ENCODE measurements at places on chromosomes 2 and 18.

- DNase-seq, result peak; percentile 63
Measured at GRCh38 chr18:25399554-25399953, 47.6 kb upstream of the ZNF521 start.

DNA sequence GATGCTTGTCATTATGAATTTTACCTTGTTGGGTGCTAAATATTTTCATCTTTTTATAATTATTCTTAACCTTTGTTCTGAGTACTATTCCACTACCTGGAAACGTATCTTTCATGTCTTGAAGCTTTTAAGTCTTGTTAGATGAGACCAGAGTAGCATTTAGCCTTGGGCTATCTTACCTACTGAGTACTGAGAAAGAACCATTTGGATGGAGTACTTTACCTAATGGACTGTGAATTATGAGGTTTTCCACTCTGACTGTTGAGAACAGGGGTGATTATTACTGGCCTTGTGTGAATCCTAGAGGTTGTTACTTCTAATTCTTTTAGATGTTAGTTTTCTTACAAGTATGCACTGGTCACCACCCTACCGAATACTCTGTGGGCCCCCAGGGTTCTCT, 63.5 kb downstream of the CCDC102B start:
- no peak for DNase-seq

DNA sequence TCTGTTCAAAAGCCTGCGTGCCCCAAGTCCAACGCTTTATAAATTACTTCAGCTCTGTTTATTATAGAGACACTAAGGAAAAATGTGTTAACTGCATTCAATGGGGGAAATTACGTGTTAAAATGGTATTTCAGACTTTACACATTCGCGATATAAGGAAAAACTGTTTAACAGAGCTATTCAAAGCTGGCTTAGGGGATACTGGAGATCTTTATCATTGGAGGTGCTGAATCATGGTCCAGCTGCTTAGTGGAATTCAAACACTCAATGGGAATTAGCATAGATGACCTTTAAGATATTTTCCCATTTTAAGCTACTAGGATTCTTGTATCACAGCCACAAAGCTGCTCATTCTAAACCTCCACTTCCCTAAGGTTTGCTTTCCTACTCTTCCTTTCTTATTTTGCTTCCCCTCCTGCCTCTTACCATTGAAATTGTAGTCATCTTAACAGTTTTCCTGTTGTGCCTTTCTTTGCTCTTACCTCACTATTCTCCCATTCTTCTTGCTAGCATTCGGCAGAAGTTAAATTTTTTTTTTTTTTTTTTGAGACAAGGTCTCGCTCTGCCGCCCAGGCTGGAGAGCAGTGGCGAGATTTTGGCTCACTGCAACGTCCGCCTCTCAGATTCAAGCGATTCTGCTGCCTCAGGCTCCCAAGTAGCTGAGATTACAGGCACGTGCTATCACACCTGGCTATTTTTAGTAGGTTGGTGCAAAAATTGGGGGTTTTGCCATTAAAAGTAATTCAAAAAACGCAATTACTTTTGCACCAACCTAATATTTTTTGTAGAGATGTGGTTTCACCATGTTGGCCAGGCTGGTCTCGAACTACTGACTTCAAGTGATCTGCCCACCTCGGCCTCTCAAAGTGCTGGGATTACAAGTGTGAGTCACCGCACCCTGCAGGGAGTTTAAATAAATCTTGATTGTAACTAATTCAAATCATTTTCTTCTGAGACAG, 6.5 kb downstream of the SULT6B1 start:
- peak; percentile 14 for DNase-seq

DNA sequence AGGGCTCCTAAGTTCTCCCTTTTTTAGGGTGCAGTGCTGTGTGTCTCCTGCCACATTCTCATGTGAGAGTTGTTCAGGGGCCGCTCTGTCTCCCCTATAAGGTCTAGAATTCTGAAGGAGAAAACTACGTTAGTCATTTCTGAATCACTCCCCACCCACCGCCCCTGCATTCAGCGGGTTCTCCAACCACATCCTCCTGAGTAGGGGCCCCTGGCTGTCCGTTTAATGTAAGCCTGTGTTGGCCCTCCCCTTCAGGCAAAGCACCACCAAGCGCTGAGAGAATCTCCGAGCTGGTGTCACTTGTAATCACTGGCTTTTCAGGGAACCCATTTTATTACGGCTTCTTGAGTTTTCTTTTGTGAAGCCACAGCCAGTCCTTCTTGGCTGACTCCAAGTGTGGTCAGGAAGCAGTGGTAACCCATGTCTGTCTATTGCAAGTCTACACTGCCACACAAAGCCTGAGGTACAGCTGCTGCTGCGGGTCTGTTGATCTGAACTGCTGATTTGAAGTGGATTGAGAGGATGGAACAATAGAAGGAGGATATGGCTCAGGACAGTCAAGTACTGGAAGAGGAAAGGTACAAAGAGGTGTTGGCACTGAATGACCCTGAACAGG, 16.9 kb downstream of the LCT start:
- DNase-seq, result no peak

DNA sequence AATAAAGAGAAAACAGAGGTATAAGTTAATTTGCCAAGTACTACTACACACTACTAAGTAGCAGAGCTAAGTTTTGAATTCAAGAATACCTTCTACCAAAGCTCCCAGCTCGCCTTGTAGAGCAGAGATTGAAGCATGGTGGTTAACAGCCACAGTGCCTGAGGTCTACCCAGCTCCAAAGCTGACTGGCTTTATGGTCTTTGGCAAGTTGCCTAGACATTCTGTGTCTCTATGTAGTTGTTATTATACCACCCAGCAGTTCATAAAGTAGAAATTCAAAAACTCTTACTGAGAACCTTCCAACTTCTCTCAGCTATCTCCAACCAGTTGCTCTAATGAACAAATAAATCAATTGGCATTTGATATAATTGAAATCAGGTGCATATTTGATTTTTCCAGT, 87.8 kb downstream of the PDE11A start:
- peak; percentile 75 for DNase-seq

DNA sequence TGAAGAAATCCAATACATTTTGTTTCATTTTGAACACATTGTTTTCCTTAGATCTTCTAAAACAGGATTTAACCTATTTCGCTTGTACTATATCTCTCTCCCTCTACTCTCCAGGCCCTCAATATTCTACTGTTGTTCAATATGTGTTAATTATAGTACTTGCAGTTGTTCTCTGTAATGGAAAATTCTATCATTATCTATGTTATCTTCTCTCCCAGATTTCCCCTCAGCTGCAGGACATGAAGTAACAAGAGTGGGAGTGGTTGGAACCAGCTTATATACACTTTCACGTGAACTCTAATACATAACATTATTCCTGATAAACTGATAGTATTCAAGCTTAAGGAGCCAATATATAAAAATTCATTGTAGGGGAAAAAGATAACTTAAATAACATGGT, 7.0 kb upstream of the STRN start:
- DNase-seq, result no peak

DNA sequence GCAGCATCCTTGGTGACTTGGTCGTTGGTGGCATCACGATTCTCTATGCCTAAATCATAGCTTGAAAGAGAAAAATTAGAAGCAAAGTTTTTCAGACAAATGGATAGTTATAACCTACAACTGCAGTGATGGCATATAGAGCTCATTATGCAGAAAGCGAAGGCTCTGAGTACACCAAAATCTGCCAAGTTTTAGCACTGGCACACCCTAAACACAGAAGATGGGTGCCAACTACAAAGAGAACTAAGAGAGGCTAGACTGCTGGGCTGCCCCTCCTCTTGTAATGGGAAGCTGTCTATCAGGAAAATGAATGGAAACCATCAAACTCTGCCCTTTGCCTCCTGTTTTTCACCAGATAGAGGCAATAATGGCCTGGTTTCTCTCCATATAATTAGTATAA, 6.3 kb downstream of the IDH1 start:
- no peak for DNase-seq

DNA sequence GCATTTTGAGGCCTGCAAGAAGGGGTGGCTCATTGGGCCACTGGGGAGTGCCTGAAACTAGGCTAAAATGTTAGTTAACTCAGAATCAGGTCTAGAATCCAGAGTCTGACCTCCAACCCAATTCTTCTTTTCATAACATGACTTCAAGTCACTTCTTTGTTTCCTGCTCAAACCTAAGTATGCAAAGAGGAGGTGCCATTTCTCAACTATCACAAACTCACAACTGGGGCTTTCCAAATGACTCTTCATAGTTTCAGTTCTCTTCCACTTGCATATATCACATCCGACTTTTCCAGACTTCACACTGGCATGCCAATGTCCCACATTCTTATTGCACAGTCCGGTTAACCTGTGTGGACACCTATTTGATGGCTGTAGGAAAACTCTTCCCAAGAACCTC, 211.6 kb downstream of the TCF4 start:
- peak; percentile 5 for DNase-seq

- peak; percentile 39 for DNase-seq
Measured at GRCh38 chr2:53859206-53860181, at the start of gene GPR75. Gene GPR75 (minus strand): TSS chr2:53859967. CDS start chr2:53854756, 5,211 bp downstream.

DNA sequence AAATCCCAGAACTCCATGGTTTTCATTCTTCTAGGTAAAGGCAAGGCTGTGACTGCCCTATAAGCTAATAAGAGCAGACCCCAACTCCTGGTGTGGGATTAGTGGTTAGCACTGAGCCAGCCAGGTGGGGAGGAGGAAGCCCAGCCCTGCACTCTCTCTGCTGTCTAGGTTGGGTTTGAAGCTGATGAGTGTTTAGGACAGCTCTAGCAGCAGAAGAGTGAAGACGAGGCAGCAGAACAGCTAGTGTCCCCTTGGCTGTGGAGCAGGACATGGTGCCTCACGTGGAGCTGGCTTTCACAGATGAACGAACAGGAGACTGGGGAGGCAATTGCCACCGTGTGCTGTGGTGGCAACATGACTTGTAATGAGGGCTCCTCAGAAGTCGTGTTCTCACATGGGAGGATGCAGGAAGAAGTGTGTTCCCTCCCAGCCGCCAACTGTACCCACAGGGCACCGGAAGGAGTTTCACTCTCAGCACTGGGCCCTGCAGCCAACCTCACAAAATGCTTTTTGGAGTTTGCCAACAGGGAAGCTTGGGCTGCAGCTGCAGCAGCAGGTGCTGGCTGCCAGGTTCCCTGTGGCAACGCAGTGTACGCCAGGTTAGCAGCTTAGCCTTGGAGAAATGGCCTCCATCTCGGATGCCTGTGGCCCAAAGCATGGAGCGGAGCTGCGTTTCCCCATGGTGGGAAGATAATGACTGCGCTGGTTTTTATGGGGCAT, 328.2 kb downstream of the SETBP1 start:
- DNase-seq, result no peak

DNA sequence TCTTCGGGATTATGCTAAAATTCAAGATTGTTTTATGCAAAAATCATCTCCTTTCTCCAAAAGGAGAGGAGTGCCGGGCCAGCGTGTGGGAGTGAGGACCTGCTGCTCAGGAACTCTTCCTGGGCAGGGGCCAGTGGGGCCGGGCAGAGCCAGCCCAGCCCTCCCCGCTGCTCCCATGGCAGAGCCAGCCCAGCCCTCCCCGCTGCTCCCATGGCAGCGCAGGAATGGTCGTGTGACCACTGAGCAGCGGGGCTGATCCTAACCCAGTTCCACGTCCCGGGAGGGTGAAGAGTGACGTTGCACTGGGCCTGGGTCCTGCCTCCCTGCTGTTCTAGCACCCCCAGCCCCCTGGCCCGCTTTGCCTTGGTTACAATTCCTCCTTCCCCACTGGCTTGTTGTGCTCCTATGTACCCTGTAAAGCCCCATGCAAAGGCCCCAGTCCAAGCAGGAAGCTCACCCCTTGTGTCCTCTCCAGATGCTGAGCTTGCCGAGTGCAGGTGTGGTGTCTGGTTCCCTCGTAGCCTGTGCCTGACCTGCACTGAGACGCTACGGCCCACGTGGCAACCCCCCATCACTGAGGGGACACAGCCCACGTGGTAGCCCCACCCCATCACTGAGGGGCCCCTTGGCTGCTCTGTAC, 11.4 kb upstream of the NEU4 start:
- DNase-seq, result no peak

DNA sequence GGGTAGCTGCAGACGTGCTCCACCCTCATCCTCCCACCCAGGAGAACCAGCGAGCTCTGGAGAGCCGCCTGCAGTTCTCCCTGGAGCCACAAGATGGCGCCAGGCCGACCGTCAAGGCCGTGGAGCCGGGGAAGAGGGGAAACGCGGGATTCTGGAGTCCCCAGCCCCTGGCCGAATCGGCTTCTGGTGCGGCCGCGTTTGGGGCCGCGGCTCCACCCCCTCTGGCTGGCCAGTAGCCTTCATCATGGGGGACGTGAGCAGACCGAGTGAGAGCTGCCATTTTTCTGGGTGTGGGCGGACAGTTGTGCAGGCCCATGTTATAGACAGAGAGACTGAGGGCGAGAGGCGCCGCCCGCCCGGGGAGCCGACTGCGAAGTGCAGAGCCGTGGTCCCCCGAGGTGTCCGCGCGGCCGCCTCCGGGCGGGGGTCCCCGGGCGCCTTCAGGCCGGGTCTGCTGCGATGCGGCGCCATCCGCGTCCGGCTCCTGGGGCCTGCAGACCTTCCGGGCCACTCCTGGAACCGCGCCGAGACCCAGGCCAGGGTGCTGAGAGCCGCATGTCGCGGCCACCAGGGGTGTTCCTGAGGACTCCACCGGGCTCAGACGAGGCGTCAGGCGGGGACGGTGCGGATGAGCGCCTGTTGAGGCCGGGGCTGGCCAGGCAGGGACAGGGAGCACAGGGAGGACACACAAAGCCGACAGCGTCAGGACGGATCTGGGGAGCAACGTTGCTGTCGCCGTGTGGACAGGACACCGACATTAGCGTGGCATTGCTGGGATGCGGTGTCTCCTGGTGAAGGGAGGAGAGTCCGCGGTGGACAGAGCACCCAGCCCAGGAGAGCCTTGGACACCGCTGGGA, 418.2 kb upstream of the HS6ST1 start:
- DNase-seq, result peak; percentile 64

- DNase-seq, result peak; percentile 84
Measured at GRCh38 chr18:3329471-3329870, 67.5 kb downstream of the MYL12B start.

- DNase-seq, result peak; percentile 32
Measured at GRCh38 chr2:95298486-95299111, 1.5 kb downstream of the KCNIP3 start.

- DNase-seq, result no peak
Measured at GRCh38 chr2:229447227-229447626, 176.1 kb upstream of the PID1 start.

GRCh38 chr2:19362094-19362754, 3.8 kb upstream of the OSR1 start:
- peak; percentile 37 for DNase-seq

GRCh38 chr18:58535340-58536201, 93.3 kb downstream of the ALPK2 start:
- peak; percentile 43 for DNase-seq

All from kidney tubule cell (primary cell).